Mesangial cell (primary cell): ENCODE measurements at places on chromosomes 11 and 22. TPM values are rescaled to one million over a fixed set of nuclear protein-coding genes. Genes with fewer than 3 reads are reported as not detected.

The ASCL3 gene
- not detected in 2 replicates for total RNA-seq

The INSC gene
- 0.13 and 0.49 TPM in 2 replicates for total RNA-seq

The TRPM5 gene
- total RNA-seq = not detected in 2 replicates

The ARVCF gene
- 26.7 and 38.0 TPM in 2 replicates for total RNA-seq

The FXYD6 gene
- 12.2 and 17.4 TPM in 2 replicates for total RNA-seq

The SCGB1D2 gene
- not detected in 2 replicates for total RNA-seq

The SCGB1C1 gene
- total RNA-seq = 1.9 TPM in 1 of 2 replicates, not detected in the other

The APOA4 gene
- not detected in 2 replicates for total RNA-seq

The RIMBP3C gene
- 0.13 and 0.33 TPM in 2 replicates for total RNA-seq

The TMEM25 gene
- 31.1 and 40.8 TPM in 2 replicates for total RNA-seq

The GGTLC3 gene
- total RNA-seq = not detected in 2 replicates

The MAPK8IP2 gene
- total RNA-seq = 0.33 and 1.0 TPM in 2 replicates

The C11orf87 gene
- not detected in 2 replicates for total RNA-seq

The TECTA gene
- under 0.01 and 0.63 TPM in 2 replicates for total RNA-seq

The SNX32 gene
- total RNA-seq = 0.89 TPM in 1 of 2 replicates, not detected in the other

The NEFH gene
- 1.0 and 2.0 TPM in 2 replicates for total RNA-seq

The DYNC2H1 gene
- 8.1 and 14.3 TPM in 2 replicates for total RNA-seq

The MMP7 gene
- total RNA-seq = 43.3 and 509 TPM in 2 replicates

The HEPN1 gene
- total RNA-seq = not detected in 2 replicates

The NR1H3 gene
- 8.8 and 15.7 TPM in 2 replicates for total RNA-seq

The IFTAP gene
- total RNA-seq = 10.9 and 11.5 TPM in 2 replicates

The BBOX1 gene
- 0.13 TPM in 1 of 2 replicates, not detected in the other for total RNA-seq

The TYR gene
- total RNA-seq = not detected in 2 replicates

The MYEOV gene
- total RNA-seq = 1.0 and 1.5 TPM in 2 replicates

The MRGPRE gene
- not detected in 2 replicates for total RNA-seq

The GVQW3 gene
- total RNA-seq = 0.49 and 1.1 TPM in 2 replicates

The ST3GAL4 gene
- 24.4 and 32.3 TPM in 2 replicates for total RNA-seq

The KCNE3 gene
- 0.81 and 1.0 TPM in 2 replicates for total RNA-seq

The ANKK1 gene
- total RNA-seq = 0.13 TPM in 1 of 2 replicates, not detected in the other
